Activated CD4-positive, CD25-positive, alpha-beta regulatory T cell (primary cell): ENCODE measurements at places on chromosomes 1 and 21.

DNA sequence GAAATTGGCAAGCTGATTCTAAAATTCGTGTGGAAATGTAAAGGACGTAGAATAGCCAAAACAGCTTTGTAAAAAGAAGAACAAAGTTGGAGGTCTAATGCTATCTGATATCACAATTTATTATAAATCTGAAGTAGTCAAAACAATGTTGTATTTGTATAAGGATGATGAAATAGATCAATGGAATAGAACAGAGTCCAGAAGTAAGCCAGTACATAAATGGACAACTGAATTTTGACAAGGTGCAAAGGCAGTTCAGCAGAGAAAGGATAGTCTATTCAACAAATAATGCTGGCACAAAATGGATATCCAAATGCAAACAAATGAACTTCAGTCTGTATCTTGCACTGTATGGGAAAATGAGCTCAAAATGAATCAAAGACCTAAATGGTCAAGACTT, 20.2 kb downstream of the RALGPS2 start:
- DNase-seq, result no peak

GRCh38 chr1:70617728-70618127, 206.7 kb downstream of the CTH start:
- DNase-seq, result no peak

GRCh38 chr1:77825131-77825709, 45.8 kb downstream of the MIGA1 start:
- DNase-seq, result no peak

DNA sequence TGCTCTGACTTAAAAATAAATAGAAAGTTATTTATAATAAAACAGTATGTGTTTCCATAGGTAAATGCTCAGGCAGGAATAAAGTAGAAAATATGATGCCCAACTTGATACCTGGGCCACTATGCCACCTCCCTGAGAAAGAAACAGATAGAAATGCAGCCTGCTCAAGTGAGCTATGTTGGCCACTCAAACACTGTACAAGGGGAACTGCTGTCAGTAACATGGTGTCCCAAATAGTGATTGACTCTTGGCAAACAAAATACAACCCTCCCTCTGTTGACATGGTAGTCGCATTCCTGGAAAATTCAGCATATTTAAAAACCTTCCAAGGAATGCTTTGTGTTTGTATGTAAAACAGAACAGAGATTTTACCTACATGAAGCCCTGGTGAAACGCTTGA, 66.9 kb upstream of the KCNE2 start:
- DNase-seq, result no peak

DNA sequence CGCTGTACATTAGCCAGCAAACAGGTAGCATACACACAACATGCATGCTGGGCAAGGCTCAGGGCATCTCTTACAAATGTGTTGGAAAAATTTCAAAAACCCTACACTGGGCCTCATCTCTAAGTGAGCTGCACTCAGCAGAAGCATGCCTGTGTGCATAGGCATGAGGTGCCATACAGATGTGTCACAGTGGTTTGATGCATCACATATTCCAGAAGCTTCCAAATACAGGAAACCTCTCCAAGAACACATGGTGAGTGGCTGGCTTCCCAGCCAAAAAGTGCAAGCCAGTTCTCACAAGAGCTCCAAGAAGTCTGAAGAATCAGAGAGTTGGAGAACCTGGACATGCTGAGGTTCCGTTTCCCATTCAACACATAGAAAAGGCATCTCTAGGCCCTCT, 58.3 kb downstream of the CD46 start:
- no peak for DNase-seq

DNA sequence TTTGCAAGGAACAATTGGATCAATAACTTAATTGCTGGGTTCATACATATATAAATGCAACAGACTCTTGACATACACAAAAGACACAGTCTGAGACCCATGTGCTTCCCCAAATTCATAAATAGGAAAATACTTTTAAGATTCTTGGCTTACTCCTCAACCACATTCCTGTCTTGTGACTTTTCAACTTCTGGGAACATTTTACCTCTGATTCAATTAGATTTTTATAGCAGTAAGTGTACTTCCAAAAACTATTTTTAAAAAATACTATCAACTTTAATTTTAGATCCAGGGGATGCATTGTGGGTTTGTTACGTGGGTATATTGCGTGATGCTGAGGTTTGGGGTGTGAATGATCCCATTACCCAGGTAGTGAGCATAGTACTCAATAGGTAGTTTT, 406.7 kb downstream of the RPS6KC1 start:
- no peak for DNase-seq

DNA sequence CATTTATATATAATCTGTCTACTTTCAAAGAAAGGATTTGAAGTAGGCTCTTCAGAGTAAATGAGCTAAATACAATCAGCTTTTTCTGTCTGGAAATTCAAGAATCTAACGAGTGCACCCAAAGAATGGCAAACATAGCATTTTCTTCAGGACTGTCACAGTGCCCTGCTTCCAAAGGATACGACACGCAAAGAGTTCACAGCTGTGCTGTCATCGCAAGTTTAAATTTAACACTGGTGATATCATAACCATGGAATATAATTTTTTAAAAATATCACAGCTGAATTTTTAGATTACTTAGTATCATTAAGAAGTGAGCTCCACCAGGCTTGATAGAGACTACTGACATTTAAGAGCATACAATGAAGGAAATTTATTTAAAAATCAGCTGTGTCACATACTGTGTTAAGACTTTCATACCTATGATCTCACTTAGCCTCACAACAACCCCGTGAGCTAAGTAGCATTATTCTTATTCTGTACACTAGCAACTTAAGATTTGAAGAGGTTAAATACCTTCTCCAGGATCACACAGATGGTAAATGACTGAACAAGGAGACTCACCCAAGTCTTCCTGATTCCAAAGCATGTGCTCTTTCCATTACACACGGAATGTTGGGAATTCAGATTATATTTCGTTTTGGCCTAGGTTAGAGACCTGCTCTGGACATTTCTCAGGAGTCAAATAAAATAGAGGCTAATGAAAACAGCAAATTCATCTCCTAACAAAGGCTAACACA, 46.2 kb upstream of the PRRX1 start:
- DNase-seq, result no peak

DNA sequence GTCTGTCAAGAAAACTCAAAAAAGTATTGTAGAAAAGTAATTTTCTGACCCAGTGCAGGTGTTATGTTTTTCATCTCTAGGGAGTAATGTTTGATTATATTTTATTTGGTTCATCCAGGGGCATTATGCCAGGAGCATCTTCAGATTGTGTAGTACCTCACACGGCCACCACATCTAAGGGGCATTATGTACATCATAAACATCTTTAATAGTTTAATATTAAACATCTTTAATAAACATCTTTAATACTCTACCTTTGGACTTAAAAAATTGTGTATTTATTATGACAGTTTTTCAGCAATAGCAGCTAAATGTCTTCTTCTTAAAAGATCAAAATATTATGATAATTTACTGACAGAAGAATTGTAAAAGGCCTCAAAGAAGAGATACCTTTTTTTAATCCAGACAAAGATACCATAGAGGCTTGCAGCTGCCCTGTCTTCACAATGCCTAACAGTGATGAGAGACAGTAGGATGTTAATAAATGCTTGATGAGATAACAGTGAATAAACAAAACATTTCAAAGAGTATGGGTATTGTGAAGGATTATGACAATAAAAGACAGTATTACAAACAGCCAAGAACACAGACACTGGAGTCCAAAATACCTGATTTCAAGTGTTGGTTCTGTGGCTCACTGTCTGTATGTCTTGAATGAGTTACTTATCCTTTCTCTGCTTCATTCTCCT, 240.9 kb upstream of the ADGRL2 start:
- DNase-seq, result no peak

- no peak for DNase-seq
Measured at GRCh38 chr1:56304975-56305374, 274.4 kb downstream of the PLPP3 start.

DNA sequence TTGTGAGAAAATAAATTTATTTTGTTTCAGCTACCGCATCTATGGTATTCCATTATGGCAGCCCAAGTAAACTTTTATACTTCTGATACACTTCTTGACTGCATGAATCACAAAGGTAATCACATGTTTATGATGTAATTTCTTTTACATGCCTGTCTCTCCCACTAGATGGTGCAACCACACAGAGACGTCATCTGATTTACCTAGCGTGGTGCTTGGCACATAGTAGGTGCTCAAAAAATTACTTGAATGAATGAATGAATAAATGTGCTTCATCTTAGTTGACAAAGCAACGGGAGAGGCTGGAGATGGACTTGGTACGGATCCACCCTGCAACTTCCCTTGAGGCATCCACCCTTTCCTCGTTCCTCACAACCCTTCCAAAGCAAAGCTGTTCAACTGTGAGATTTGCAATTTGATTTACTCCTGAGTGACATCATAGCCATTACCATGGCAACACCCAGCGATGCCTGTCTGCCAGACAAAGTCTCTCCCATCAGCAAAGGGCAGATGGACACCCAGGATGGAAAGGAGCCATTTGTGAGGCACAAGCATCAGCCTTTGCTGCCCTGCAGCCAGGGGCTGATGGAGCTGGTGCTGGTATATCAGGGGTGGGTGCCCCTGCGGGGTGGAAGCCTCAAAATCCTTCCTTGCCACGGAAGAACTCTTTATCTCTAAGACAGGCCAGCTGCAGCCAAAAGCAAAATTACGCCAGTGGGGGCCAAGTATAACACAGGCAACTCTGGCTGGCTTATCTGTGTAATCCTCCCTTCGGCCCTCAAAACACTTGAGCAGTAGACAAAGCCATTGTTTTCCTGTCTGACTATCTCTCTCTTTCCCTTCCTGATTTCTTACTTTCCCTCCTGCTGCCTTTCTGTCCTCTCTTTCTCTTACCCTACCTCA, 18.9 kb upstream of the VWA5B1 start:
- no peak for DNase-seq

DNA sequence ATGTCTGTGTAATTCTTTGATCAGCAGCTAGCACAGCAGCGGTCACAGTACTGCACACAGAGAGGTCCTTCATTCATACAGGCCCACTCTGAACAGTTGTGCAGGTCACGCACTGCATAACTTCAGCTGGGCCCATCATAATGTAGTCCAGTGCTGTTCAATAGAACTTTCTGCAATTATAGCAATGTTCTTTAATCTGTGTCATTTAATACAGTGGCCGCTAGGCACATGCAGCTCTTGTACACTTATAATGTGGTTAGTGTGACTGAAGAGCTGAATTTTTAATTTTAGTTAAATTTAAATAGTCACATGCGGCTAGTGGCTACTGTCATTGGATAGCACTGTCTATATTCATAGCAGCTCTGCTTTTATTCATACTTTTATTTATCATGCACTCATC, 48.7 kb upstream of the NFASC start:
- DNase-seq, result no peak

- DNase-seq, result no peak
Measured at GRCh38 chr1:230781131-230781530, 33.9 kb downstream of the CAPN9 start.

DNA sequence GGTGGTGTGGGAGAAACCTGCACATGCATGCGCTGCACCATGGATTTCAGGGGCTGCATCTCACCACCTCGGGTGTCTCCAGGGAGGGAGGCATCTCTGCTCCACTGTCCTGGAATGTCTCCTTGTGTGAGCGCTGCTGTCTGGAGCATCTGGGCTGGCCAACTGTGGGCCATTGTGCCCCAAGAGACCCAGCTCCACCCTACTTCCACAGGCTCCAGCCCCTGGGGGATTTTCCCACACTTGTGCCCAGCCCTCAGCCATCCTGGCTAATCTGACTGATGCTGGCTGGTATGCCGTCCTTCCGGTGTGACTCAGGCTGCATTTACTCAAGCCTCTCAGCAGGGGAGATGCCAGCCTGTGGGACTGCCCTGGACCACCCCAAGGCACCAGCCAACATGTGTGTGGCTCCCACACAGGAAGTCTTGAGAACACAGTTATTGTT, 62.0 kb downstream of the TRIM11 start:
- no peak for DNase-seq

DNA sequence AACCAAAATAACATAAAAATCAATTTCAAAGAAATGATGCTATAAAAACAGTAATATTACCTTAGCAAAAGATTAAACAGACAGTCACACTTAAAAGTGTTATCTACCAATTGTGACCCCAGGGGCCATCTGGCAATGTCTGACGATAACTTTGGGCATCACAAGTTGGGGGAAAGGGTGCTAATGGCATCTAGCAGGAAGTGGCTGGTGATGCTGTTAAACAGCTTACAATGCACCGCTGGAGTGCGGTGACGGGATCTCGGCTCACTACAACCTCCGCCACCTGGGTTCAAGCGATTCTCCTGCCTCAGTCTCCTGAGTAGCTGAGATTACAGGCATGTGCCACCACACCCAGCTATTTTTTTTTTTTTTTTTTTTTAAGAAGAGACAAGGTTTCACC, 27.6 kb downstream of the NUP133 start:
- no peak for DNase-seq

DNA sequence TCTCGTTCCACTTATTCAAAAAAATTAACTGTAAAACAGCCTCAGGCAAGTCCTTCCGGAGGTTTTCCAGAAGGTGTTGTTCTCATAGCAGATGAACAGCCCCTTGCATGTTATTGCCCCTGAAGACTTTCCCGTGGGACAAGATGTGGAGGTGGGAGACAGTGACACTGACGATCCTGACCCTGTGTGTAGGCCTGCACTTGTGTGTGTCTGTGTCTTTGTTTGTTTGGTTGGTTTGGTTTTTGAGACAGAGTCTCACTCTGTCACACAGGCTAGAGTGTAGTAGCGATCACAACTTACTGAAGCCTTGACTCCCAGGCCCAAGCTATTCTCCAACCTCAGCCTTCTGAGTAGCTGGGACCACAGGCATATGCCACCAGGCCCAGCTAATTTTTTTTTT, 12.6 kb downstream of the ETV3L start:
- no peak for DNase-seq

GRCh38 chr1:230175163-230175747, 108.2 kb downstream of the GALNT2 start:
- DNase-seq, result no peak

DNA sequence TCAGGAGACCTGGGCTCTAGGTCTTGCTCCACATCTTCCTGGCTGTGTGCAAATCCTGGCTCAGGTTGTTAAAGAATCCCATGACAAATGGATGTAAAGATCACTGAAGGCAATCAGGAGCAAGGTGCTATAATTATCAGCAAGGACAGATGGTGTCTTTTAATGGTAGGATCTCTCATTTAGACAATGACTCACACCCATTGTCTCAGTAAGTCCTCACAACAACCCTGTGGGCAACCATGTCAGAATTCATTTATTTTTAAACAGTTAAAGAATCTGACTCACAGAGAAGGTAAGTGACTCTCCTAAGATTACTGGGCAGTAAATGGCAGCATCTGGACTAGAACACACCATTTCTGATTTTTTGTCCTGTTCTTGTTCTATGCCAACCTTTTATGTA, 32.8 kb downstream of the RNASEL start:
- no peak for DNase-seq

DNA sequence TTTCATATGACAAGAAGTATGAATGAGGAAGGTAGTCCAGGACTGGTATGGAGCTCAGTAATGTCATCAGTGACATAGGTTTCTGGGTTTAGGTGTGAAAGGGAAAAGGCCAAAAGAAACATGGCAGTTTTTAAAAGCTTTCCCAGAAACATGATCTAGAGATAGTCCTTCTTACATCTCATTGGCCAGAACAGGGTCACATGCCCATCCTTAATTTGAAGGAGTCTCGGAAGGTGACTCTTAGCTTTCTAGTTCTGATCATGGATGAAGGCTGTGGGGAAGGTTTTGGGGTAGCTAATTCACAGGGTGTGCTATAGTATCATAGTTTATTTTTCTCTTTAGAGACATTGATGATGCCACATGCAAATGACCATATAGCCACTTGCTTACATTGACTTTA, 55.3 kb downstream of the RPS6KC1 start:
- DNase-seq, result no peak
